ENCODE measurements at places on chromosomes 7 and 10.
A peak's percentile ranks its signal among the peaks of the same experiment; 100 is the strongest.

- DNase-seq = peak; percentile 55
Measured at GRCh38 chr10:121900443-121901174, 27.2 kb downstream of the ATE1 start.

DNA sequence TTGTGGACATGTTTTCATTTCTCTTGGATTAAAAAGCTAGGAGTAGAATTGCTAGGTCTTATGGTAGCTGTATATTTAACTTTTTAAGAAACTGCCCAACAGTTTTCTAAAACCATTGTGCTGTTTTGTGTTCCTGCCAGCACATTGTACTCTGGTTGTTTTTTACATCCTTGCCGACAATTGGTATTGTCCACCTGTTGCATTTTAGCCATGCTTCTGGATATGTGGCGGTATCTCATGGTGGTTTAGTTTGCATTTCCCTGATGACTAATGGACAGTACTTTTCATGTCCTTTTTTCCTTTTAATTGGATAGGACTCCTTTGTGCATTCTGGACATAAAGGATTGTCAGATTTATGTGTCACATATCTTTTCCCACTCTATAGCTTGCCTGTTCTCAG is 45.5 kb downstream of the STK17A start:
- DNase-seq = no peak

GRCh38 chr10:98295401-98295811 is 27.4 kb upstream of the LOXL4 start:
- DNase-seq = no peak

DNA sequence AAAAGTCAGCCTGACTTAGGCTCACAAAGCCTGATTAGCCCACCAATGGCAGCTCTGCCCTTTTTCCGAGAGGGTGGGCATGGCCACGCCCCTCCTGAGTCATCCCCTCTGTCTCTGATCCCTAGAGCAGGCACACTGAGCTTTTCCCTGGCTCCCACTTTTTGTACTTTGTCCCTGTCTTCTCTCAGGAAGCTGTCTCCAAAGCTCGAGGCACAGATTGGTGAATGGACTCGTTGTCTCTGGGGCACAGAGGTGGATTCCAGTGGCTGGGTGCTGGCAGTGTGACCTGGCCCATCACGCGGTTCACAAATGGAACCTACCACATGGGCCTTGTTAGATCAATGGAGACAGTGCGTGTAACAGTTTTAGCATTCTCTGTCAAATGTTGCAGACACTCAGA is 313.5 kb downstream of the WDR37 start:
- DNase-seq = no peak

GRCh38 chr10:51090190-51090589 is 15.9 kb downstream of the PRKG1 start:
- DNase-seq = no peak

DNA sequence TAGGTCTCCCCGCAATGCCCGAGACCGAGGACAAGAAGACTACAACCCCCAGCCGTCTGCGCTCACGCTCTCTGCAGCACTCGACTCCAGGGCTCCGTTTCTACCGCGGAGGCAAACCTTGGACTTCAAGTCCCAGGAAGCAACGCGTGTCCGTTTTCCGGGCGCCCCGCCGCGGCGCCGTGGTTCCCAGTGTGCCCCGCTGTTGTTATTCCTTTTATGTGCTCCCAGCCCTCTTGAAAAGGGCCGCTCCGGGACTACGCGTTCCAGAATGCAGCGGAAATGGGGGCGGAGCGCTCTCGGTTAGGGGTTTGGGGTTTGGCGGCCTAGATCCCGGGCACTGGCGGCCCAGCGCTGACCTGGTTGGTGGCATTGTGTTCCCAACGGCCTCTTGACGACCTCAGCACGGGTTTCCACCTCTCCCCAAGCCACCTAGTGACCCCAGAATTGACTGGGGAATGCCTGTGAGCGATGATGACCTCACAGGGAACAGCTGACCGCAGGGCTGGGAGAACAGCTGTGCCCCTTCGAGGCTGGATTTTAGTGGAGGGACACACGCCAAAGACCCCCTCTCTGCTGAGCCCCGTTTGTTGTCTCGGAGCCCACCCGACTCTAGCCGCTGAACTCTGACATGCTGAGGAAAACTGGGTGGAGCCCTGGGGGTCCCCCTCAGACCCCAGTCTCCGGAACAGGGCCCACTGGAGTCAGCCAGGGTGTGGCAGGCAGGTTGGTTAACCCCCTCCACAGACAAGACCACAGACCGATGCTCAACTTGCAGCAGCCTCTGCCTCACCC is 488 bp upstream of the CDK5 start:
- peak; percentile 99 for DNase-seq

DNA sequence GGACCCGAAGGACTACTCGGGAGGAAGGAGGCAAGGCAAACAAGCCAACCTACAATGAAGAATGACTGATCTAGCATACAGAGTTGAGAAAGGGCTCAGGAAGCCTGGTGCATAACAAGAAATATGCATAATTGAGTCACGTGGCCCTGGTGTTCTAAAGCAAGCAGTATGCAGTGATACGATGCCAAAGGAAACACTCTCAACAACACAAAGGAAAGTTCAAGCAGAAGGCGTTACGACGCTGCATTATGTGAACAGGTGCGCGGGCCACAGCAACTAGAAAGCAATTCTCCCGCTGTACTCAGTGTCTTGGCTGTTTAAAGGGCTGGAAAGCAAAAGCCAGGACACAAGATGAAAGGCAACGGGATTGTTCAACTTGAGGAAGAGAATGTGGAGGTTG is 100.8 kb downstream of the PRTFDC1 start:
- no peak for DNase-seq

- DNase-seq = no peak
Measured at GRCh38 chr7:93889261-93889660, 1.3 kb downstream of the TFPI2 start.

DNA sequence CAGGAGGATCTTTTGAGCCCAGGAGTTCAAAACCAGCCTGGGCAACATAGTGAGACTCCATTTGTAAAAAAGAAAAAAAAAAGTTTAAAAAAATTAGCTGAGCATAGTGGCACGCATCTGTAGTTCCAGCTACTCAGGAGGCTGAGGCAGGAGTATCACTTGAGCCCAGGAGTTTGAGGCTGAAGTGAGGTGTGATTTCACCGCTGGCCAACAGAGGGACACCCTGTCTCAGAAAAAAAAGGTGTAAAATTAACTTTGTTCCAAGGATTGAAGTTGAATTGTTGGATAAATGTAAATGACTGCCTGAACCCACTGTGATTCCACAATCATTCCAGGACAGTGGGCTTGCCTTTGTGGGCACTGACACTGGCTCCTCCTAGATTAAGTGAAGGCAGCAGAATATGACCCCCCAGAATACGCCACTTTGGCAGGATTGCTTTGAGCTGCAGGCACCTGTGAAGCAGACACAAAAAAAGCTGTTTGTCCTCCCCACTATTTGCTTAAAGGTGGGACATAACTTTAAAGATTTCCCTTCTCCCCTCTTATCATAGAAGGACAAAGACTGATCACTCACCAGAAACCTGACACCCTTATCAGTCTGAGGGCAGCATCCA is 57.2 kb upstream of the FOXI2 start:
- DNase-seq = no peak

DNA sequence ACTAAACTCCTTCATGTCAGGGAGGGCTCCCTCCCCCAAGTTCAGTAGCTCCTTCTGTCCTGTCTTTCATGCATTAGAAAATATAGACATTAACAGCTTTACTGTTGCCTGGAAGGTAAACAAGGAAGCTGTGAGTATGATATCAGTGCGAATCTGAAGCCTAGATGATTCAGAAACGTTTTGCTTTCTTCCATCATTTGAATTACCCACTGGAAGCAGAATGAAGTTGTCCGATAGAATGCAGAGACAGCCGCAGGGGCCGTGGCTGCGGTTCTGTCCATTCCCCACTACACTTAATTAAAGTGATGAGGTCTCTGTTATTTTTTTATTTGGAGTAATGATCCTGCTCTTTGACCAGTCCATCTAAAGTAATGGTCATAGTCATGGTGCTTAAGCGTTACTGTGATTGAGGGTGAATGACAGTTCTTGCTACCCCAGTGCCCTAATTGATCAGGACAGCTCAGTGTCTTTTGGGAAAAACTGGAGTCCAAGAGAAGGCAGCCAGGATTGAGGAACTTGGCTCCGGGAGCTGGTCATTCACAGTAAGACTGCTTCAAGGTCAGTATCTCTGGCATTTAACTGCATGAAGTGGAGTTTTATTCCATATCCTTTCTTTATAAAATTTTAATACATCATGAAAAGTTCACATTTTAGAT is 69.9 kb downstream of the PTPRE start:
- no peak for DNase-seq

GRCh38 chr7:112448381-112448780 is 1.9 kb upstream of the IFRD1 start:
- no peak for DNase-seq

DNA sequence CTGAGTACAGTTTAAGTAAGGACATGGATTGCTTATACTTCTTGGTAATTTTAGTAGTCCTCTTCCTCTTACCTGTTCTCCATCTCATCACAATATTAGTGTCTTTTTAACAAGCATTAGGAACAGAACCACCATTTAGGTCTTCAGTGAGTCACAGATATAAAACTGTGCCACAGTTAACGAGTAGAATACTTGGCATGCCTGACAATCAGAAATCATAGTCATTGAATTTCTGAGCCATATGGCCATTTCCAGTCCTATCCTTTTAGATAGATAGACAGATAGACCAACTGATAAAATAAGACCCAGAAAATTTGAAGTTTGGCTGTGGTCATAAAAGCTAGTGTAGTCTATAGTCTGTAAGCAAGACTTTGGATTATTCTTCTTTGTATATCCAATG is 71.1 kb downstream of the GBF1 start:
- no peak for DNase-seq

DNA sequence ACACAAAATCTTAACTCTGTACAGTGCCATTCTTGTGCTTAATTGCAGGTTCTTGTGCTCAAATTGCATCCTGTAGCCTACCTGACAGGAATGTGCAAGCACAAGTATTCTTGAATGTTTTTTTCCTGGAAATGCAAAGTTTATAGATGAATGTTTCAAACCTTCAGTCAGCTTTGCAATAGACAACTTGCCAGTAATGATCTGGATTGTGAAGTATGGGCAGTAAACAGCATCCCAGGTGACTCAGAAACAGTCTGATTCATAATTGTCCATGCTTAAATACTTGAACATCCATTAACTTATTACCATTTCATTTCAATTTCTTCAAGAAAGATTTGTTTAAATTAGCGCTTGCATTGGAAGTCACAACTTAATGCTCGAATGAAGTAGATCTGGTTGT is 347.2 kb downstream of the SDK1 start:
- no peak for DNase-seq

- DNase-seq = no peak
Measured at GRCh38 chr10:114310346-114310745, 71.3 kb downstream of the VWA2 start.

- DNase-seq = no peak
Measured at GRCh38 chr10:95133997-95134396, 60.0 kb upstream of the ACSM6 start.

DNA sequence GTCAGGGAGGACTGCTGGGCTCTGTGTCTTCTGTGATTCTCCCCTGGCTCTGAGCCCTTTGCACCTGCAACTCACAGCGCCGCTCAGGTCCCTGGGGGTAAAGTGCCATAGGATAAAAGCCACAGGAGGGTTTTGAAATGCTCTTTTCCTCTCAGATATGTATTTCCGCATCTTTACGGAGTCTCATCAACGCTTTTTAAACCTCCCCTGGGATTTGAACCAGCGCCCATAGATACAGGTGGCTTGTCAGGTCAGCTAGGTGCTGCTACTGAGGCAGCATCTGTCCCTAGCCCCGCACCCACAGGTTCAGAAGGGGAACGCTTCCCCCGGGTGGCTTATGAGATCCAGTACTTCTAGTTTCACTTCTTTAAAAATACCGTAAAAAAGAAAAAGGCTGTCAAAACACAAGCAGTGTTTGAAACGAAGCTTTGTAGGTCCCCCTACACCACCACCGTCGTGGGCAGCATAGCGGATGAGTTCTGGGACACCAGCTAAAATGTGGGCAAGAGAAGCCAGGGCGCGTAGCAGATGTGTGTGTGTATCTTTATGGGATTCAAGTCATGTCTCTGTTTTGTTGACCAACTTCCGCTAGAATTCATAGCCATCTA is 173.5 kb downstream of the CUX1 start:
- peak; percentile 72 for DNase-seq

DNA sequence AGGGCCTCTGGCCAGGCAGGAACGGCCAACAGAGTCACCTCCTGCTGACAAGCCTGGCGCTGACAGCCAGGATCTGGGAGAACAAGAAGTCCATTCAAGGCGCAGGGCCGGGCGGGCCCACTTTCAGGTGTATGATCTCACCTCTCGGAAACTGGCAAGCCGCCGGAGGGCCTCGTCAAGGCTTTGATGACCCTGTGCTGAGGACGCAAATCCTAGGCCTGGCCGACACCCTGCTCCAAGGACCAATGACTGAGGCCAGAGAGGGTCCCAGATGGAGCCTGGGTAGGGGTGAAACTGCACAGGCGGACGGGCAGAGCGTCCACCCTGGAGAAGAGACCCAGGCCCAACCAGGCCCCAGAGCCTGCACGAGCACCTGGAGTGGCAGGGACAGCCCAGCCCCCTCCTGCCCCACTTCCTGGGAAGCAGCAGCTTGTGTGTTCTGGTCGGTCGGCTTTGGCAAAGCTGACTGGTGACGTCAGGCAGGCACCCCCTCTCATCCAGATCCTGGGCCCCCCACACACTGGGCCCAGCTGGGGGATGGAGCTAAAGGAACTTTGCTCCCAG is 30.6 kb downstream of the MYL10 start:
- DNase-seq = no peak

GRCh38 chr7:138396251-138397070 is 63.6 kb upstream of the TRIM24 start:
- peak; percentile 71 for DNase-seq

DNA sequence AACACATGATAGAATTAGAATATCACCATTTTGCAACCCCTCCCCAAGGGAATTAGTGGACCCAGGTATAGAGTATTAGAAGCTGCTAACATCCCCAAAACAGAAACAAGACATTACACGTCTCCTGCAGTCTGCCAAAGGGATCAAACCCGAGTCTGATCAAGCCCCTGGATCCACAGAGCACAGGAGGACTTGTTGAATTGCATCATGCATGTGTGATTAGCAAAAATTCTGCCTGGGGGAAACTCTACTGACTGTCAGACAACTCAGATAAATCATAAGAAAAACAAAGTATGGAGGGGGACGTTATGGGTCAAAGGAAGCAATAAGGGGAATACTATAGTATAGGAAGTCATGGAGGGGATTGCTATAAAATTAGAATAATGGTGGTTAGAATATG is 116.8 kb upstream of the FGFR2 start:
- no peak for DNase-seq

GRCh38 chr10:117391436-117392205 is 16.4 kb upstream of the PDZD8 start:
- DNase-seq = no peak

- no peak for DNase-seq
Measured at GRCh38 chr7:115066634-115067033, 144.7 kb downstream of the MDFIC start.

GRCh38 chr7:37974711-37975110 is 54.3 kb downstream of the EPDR1 start:
- no peak for DNase-seq

GRCh38 chr10:37865264-37865663 is 7.9 kb upstream of the ZNF248 start:
- DNase-seq = no peak
